Cerebellum (tissue), 4 donors: ENCODE measurements at places on chromosomes 4 and X. TPM values are rescaled to one million over a fixed set of nuclear protein-coding genes. Genes with fewer than 3 reads are reported as not detected.

ADH1B gene
- total RNA-seq, result 0.54 TPM

NUP62CL gene
- total RNA-seq, result 7.8 TPM

CSN1S1 gene
- total RNA-seq, result not detected

BMP3 gene
- 1.9 TPM for total RNA-seq

AKAP14 gene
- total RNA-seq, result 2.4 TPM

DNA sequence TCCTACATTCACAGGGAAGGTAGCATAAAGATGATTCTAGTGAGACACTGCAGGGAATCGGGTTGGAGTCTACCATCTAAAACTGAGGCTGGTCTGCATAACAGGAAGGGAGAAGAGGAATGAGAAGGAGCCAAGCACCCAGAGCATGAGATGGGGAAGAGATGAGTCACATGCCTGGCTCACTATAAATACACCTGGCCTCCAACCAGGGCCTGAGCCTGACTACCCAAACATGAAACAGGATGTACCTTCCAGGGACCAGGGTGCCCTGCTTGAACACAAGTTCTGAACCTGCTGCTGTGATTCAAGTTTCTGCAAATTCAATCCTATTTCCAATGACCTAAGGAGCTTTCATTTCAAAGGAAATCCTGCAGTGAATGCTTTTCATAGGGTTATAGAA, 24.9 kb downstream of the CD99L2 start:
- peak; percentile 16 for DNase-seq

DNA sequence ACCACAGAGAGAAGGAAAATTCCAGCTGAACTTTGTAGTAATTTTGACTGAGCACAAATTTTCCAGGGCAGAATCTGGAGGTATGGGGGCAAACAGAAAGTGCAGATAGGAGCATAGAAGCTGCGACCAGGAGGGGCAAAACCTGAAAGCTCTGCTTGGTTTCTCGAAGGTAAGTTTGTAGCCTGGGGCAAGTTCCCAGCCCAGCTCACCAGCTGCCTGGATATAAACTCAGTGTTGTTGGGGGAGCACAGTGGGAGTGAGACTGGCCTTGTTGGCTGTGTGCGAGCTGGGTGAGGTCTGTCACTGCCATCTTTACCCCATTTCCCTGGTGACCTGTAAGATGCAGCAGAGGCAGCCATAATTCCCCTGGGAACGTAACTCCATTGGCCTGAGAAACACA, 213.5 kb upstream of the POF1B start:
- no peak for DNase-seq

DNA sequence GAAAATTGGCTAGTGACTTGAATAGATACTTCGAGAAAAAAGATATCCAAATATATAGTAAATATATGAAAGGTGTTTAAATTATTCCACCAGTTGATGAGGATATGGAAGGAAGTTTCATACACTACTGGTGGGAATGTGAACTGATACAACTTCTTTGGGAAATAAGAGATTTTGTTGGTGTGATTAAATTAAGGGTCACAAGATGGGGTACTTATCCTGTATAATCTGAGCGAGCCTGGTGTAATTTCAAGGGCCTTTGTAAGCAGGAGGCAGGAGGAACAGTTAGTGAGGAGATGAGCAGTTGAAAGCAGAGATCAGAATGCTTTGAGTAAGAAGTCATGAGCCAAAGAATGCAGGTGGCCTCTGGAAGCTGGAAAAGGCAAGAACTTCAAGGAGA, 192.2 kb downstream of the KCTD8 start:
- DNase-seq, result no peak

DNA sequence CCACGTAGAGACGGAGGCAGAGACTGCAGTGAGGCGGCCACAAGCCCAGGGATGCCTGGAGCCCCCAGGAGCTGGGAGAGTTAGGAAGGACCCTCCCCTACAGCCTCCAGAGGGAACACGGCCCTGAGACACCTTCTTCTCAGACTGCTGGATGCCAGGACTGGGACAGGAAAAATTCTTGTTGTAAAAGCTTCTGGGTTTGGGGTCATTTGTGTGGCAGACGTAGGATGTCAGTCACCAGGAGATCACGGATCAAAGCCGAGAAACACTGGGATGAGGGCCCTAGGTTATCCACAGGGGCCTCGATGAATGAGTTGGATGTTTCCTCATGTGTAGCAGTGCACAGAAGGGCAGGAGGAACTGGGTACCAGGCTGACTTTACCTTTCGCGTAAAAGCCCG, 163.7 kb downstream of the SHOX start:
- DNase-seq, result no peak

DNA sequence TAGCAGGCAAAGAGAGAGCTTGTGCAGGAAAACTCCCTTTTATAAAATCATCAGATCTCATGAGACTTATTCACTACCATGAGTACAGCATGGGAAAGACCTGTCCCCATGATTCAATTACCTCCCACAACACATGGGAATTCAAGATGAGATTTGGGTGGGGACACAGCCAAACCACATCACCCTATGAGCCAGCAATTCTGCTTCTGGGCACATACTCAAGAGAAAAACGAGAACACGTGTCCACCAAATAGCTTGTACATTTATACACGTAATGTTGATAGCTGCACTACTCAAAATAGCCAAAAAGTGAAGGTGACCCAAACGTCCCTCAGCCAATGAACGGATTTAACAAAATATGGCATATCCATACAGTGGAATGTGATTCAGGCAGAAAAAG, 94.5 kb upstream of the DHRSX start:
- no peak for DNase-seq

GRCh38 chr4:87521757-87522374, 7.3 kb downstream of the SPARCL1 start:
- DNase-seq, result no peak

DNA sequence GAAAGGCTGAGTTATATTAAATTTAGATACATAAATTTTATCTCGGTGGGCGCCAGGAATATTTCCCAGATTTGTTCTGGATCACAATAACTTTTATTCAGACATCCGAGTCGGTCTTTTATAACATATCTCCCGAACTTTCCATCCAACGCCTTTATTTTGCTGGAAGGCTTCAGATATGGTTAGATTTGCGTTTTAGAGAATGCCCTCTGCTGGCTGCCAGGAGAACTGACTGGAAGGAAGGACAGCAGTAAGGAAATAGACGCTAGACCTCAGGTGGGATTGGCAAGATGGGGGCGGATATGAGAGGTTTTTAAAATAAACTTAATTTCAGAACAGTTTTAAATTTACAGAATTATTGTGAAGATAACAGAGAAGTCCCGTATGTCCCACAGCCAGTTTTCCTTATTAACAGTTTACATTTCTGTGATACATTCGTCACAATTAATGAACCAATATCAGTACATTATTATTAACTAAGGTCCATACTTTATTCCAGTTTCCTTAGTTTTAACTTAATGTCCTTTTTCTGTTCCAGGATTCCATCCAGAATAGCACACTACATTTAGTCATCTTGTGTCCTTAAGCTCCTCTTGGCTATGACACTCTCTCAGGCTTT, 4.6 kb upstream of the KANTR start:
- DNase-seq, result peak; percentile 57

- no peak for DNase-seq
Measured at GRCh38 chr4:1061056-1061700, 49.8 kb downstream of the FGFRL1 start.
